ENCODE measurements at places on chromosomes 11 and 22.

GRCh38 chr22:42881982-42882656, 25.0 kb upstream of the ARFGAP3 start:
- no peak for DNase-seq

GRCh38 chr22:43884600-43885318, 7.1 kb downstream of the PNPLA5 start:
- DNase-seq = no peak

DNA sequence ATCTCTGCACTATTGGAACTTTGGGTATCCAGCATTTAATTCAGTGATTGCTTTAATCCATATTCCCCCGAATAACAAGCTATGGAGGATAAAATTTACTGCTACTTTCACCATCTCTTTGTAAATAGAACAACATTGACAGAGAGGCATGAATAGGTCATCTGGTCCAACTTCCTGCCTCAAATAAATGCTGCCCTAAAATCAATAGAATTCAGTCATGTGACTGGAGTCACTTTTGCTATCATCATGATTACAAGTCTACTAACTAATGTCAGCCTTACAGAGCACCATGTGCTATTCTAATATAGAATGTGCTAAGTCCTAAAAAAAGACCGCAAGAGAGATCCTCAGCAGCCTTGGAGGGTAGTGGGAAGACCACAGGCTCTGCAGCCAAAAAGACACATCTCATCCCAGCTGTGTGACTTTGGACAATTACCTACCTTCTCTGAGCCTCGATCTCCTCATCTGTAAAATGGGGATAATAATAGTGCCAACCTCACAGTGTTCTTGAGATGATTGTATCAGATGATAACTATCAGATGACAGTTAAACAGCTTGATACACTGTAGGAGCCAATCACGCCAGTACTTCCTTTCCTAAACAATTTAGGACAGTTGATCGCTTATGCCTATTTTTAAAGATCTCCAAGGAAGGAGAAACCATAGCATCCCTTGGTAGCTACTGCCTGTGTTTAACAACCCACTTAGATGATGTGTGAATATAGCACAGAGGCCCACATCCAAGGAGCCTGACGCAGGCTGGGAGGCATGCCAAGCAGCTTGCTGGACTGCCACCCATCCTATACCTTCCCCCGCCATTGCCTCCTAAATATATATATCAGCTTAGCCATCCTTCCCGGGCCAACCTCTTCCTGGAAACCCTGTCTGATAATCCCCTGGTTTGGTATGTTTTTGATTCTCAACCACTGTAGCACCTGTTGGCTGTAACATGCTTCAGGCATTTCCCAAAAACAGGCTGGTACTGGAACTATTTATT, 77.3 kb upstream of the PHF21A start:
- no peak for DNase-seq

DNA sequence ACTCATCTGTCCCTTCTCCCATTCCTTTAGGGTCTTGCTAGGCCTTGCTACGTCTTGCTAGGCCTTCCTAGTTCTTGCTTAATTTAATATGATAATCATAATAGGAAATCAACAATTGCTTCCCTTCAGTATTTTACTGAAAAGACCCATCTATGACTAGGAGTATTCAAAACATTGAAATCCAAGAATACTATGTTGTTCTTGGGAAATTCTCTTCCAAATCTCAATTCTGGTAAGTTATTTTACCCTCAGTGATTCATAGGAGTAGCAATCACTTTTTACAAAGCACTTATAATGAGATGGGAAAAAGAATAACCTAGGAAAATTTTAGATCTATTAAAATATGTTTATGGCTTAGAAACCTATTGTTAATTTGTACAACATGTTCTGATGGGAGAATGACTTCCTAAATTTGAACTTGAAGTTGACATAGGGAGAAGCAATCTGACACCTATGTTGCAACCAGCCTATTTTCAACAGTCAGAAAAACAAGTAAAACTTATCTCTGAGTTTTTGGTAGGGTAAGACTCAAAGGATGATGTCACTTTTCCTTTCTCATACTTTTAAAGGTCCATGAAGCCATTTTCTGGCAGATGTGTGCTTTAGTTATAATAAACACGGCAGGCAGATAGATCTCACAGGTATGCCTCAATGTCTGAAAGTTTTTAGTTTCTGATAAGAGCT, 29.5 kb upstream of the HIPK3 start:
- no peak for DNase-seq

- no peak for DNase-seq
These were observed 134.9 kb downstream of the NXPE2 start for GRCh38 chr11:114813189-114813718.

DNA sequence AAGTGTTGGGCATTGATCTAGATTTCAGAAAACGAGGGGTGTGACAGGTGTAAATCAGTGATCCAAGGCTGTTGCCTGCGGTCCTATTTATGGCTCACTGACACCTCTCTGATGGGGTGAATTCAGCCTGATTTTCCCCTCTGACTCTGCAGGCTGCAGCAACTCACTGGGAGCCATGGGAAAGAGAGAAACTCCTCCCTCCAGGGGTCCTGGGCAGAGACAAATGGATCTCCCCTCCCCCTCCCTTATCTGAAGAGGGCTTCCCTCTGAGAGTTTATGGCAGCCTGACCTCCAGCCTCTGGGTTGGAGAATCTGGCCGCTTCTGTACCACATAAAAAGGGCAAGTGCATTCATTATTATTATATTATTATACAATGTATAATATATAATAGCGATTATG, 1.8 kb upstream of the PKNOX2 start:
- no peak for DNase-seq

GRCh38 chr22:48637231-48637630, 1190.4 kb downstream of the BRD1 start:
- DNase-seq = no peak

DNA sequence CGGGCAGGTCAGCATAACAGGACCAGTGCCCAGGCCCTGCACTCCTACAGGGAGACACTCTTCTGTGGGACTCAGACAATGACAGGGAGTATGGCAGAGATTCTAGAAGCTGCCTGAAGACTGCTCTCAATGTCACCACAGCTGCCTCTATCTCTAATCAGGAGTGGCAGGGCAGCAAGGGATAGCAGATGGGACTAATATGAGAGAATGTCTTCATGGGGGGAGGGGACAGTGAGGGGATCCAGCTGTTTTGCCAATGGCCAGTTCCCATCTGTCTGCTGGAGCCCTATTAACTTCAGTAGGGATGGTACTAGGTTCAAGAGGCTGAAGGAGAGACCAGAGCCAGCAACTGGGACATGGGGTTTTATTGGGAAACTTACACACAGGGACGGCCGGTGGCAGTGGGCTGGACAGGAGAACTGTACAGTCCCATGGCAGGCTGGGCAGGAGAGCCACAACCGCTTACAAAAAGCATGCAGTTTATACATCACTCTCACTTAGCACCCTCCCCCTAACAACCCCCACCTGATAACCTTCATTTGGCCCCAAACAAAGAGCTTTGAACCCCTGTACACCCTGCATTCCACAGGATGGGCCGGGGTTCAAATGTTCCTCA, 2.5 kb upstream of the CD82 start:
- DNase-seq = no peak

DNA sequence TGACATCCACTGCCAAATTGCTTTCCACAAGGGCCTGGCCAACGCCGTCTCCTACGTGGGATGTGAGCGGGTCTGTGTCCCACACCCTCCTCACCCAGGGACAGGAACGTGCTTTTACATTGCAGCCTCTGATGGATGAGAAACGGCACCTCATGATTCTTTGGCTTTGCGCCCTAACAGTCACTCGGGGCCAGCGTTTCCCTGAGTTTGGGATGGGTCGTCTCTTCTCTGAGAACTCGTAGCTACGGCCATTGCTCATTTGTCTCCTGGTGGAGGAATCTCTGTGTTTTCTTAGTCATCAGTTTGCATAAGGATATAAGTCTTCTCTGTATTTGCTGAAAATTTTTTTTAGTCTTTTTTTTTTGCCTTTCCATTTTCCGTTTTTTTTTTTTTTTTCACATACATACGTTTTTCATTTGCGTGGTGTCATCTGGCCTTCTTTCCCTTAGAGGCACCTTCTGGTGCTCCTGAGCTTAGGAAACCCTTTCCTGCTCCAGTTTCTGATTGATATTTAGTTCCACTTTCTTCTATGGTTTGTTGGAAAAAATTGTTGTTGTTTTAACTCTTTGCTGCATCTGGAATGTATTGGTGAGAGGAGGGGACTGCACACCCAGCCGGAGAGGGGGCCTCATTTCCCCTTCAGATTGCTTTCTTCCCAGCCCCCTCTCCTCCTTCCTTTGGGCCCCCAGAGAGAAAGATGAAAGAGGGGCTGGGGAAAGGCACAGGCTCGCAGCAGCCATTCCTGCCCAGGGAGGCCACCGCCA, 12.0 kb downstream of the TNNT3 start:
- DNase-seq = no peak

DNA sequence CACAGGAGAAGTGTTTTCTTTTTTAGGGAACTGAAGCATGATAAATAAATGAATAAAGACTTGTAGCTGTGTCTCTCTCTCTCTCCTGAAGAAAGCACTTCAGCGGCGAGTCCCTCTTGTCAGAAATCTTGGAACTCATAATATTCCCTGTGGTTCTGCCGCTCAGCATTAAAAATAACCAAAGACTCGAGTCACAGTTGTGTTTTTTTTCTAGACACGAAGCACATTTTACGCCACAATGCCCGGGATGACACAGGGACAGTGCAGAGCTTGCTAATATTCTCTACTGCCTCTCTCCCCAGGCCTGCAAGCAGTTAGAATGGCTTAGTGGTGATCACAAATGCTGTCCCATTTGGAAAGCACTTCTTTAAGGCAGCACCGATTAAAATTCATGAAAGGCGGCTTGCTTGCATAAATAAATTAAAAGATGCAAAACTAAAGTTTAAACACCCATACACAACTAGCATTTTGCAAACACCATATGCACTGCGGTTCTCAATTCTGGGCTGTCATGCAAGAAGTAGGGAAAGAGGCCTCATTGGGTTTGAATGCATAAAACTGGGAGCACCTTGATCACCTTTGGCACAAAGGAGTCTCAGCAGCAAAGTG, 597.4 kb downstream of the SOX6 start:
- no peak for DNase-seq

DNA sequence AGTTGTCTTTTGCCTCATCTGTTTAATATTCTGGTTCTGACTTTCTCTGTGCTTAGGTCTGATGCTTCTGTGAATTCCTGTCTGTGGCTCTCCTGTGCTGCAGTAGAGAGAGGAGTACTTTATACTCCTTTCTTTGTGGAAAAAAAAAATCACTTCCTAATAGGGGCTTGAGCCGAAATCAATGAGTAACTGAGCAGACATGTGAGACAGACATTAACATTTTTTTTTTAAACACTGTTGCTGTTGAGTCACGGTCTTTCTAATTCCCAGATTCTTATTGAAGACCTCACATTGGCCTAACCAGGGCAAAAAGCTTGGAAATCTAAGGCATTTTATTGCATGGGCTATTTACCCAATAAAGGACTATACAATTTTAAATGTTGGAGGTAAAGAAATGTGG, 86.1 kb downstream of the GRM5 start:
- DNase-seq = no peak

GRCh38 chr11:84261707-84262106, 975.5 kb upstream of the CCDC90B start:
- no peak for DNase-seq

- DNase-seq = no peak
These were observed 8.6 kb downstream of the MUC5B start for GRCh38 chr11:1231396-1232020.

GRCh38 chr22:39316440-39317083, 2.9 kb downstream of the RPL3 start:
- peak; percentile 32 for DNase-seq

GRCh38 chr22:30860176-30861105, 108.1 kb downstream of the MORC2 start:
- DNase-seq = no peak
